PC-3 (cell line): ENCODE measurements at places on chromosomes 7 and 10. TPM values are rescaled to one million over a fixed set of nuclear protein-coding genes. Genes with fewer than 3 reads are reported as not detected.

Gene TMEM254
- total RNA-seq: 53.7 and 68.3 TPM in 2 replicates

Gene MMRN2
- total RNA-seq: 1.9 and 6.7 TPM in 2 replicates

Gene CLIP2
- total RNA-seq: 26.2 and 33.8 TPM in 2 replicates

Gene EBF3
- not detected in 2 replicates for total RNA-seq

Gene BTBD16
- total RNA-seq: not detected in 2 replicates

Gene ASAH2
- total RNA-seq: 0.75 and 14.0 TPM in 2 replicates

Gene LBX1
- not detected in 2 replicates for total RNA-seq

DNA sequence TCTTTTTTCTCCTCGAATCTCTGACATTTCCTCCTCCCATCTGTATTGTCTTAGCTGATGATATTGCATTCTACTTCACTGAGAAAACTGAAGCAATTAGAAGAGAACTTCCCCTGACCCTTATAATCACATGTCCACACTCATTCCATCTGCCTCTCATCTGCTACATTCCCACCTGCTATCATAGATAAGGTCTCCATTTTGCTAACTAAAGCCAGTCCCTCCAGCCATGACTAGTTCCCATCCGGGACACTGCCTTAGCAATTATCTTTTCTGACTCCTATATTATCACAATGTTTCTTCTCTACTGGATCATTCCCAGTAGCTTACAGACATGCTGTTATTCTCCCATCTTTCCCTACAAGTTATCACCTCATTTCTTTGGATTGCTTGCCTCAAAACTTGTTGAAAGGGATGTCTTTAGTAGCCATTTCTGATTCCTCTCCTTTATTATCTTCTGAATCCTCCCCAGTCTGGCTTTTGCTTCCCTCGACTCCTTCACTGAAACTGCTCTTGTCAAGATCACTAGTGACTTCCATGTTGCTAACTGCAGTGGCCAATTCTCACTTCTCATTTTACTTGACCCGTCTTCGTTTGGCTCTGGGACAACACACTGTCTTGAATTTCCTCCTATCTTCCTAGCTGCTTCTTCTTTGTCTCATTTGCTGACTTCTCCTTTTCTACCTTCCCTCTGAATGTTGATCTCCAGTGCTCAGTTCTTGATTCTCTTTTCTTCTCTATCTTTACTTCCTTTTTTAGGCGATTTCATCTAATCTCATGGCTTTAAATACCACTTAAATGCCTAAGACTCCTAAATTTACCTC lies 35.9 kb downstream of the FZD1 start:
- no peaks in the 10 kb centered on the region for H3K36me3 ChIP-seq
- H3K4me3 ChIP-seq: no peak overlapping the region
- no peak for DNase-seq
- peaks cover 32% of the 10 kb centered on the region for H3K27me3 ChIP-seq
- no peak overlapping the region for H3K27ac ChIP-seq

DNA sequence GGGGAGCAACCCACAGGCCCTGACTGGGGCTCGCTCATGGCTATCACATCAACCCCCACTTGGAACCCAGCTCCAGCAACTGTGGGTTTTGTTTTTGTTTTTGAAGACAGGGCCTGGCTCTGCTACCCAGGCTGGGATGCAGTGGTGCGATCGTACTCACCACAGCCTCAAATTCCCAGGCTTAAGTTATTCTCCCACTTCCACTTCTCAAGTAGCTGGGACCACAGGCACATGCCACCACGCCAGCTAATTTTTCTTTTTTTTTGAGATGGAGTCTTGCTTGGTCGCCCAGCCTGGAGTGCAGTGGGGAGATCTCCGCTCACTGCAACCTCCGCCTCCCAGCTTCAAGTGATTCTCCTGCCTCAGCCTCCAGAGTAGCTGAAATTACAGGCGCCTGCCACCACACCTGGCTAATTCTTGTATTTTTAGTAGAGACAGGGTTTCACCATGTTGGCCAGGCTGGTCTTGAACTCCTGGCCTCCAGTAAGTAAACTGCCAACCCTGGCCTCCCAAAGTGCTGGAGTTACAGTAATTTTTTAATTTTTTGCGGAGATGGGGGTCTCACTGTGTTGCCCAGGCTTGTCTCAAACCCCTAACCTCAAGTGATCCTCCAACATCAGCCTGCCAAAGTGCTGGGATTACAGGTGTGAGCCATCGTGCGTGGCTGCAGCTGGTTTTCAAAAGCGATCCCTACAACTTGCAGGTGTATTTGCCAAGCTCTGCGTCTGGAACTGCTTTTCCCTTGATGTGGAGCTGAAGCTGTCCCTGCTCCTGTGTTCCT lies 228.7 kb downstream of the SKIDA1 start:
- no peaks in the 10 kb centered on the region for H3K36me3 ChIP-seq
- no peaks in the 10 kb centered on the region for H3K27me3 ChIP-seq
- H3K4me1 ChIP-seq: peaks cover 14% of the 10 kb centered on the region
- no peak overlapping the region for H3K4me3 ChIP-seq

- H3K4me1 ChIP-seq: no peaks in the 10 kb centered on the region
- H3K4me3 ChIP-seq: no peak overlapping the region
- no peak overlapping the region for H3K27ac ChIP-seq
- no peaks in the 10 kb centered on the region for H3K36me3 ChIP-seq
- DNase-seq: no peak
Observed at GRCh38 chr10:30773501-30773900, 143.9 kb upstream of the LYZL2 start.

- no peak overlapping the region for H3K4me3 ChIP-seq
- DNase-seq: no peak
Observed at GRCh38 chr7:101239951-101240220, 2.3 kb upstream of the CLDN15 start.

DNA sequence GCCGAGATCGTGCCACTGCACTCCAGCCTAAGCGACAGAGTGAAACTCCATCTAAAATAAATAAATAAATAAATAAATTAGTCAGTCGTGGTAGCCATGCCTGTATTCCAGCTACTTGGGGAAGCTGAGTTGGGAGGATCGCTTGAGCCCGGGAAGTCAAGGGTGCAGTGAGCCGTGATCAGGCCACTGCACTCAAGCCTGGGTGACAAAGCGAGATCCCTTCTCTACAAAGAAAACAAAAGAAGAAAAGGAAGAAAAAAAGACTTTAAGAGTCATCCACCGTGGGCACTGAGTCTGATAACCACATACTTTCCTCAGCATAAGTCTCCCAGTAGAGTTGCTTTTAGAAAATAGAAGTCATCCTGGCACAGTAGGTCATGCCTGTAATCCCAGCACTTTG lies 2.6 kb downstream of the TMEM254 start:
- H3K27ac ChIP-seq: no peak overlapping the region
- H3K4me1 ChIP-seq: peaks cover 32% of the 10 kb centered on the region
- H3K4me3 ChIP-seq: no peak overlapping the region
- H3K27me3 ChIP-seq: no peaks in the 10 kb centered on the region
- peaks cover 4% of the 10 kb centered on the region; the same call in 1 of the 2 replicates for H3K36me3 ChIP-seq

DNA sequence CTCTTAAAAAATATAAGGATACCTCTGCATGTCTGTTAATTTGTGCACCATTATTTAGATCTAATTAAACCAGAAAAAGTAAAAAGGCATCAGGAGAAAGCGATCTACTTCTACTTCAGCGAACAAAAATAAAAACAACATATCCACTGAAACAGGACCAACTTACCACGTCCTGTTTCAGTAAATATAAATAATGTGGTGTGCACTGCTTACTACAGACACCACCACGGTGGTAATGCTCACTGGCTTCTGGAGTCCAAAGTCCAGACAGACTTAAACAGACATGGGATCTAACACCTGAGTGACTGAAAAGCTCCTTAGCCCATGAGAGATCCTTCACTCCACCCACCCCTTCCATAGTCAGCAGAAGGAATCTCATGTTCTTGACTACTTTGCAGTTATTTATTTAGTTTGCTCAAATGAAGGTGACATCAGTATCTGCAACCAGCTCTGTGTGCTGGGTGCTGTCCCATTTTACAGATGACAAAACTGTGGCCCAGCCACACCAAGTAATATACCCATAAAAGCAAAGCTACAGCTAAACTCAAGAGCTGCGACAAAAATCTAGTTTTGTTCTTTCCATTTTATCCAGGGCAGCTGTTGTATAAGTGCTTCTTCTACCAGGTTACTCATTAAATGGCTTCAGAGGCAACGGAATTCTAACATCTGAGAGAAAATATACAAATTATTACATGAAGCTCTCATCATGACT lies 62.1 kb upstream of the NCAPG2 start:
- no peaks in the 10 kb centered on the region for H3K4me1 ChIP-seq
- DNase-seq: no peak
- no peak overlapping the region for H3K27ac ChIP-seq
- no peaks in the 10 kb centered on the region for H3K27me3 ChIP-seq

- no peak overlapping the region for H3K4me3 ChIP-seq
- no peak for DNase-seq
- H3K4me1 ChIP-seq: peaks cover 32% of the 10 kb centered on the region
- H3K27me3 ChIP-seq: no peaks in the 10 kb centered on the region
Observed at GRCh38 chr7:101119876-101120275, 7.0 kb upstream of the SERPINE1 start.

DNA sequence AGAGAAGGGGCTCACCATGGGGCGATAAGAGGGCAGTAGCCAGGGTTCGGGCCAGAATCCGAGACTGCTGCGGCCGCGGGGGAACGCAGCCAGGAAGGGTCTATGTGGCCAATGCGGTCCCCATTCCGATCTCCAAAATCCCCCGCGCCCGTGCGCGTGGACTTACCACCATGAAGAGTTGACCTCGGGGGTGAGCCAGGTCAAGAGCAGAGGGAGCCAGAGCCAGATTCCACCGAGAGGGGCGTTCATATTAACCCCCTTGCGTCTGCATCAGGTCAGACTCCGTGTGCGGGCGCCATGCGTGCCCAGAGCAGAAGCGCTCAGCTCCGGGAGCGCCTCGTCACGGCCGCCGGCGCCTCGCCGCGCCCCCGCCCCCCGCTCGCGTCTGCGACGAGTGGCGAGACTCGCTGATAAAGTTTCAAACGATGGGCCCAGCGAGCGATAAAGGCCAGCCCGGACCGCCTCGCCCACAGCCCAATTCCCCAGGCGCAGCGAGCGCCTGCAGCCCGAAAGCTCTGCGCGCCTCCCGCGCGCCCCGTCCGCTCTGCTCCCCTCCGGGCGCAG lies at the start of gene WNT2:
Gene WNT2 (minus strand): TSS at position 318 of the 564 bp plus-strand sequence. CDS start 69 bp downstream, at position 249.
- H3K27ac ChIP-seq: no peak within 1 kb of the TSS
- no peaks in the 10 kb centered on the region for H3K36me3 ChIP-seq
- H3K27me3 ChIP-seq: peaks cover 42% of the 10 kb centered on the region

DNA sequence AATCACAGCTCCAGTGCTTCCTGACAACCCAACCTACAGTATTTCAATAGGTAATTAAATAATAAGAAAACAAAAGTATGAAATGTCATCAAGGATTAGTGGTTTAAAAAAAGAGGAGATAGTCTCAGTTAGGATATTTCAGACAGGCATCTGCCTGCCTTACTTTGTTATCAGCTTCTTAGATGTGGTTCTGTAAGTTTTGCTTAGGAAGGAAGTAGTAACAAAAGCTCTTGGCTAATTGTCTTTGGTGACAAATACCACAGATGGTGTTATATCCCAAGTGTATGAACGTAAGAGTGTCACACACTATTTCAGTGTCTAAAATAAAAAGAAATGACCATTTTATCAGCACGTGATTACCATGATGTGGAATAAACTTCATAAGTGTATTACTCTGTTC lies 9.8 kb upstream of the ACTA2 start:
- H3K27me3 ChIP-seq: no peaks in the 10 kb centered on the region
- no peak for DNase-seq
- no peaks in the 10 kb centered on the region for H3K4me1 ChIP-seq
- H3K4me3 ChIP-seq: no peak overlapping the region
- H3K36me3 ChIP-seq: no peaks in the 10 kb centered on the region
- H3K27ac ChIP-seq: no peak overlapping the region

DNA sequence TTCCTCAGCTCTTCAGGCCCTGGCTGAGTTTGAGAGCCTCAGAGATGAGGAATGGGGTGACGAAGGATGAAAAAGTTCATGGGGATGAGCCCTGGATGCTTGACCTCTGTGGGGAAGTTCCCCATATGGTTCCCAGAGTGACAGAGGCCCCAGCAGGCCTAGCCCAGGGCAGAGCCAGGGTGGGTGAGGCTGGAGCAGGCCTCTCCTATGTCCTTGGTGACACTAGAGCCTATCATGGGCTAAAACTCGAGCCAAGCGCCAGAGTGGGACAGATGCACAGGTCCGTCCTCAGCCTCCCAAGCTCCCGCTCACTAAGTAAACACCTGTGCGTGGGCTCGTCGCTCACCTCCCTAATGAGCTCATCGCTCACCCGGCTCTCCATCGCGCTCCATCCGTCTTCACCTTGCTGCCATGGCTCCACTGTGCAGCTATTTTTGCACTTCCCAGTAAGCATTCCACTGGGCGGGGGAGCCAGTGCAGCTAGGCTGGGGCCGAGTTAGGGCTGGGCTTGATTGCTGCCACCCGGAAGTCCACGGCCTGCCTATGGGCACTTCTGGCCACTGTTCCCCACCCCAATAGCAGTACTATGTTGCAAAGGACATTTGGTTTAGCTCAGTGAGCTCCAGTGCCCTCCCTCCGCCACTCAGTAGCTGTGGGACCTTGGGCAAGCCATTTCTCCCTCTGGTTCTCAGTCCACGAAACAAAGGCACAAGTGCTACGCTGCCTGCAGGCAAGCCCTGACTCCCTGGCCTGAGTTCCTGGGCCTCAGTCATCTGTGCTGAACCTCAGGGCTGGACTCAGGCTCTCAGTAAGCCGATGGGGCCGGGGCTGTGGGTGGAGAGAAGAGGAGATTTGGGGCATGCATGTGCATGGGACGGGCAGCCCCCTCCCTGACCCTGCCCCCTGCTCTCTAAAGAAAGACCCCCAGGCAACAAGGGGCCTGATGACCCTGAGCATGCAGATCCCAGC lies 117.3 kb upstream of the PCBD1 start:
- no peaks in the 10 kb centered on the region for H3K36me3 ChIP-seq
- no peak overlapping the region for H3K4me3 ChIP-seq
- DNase-seq: no peak
- peaks cover 23% of the 10 kb centered on the region for H3K27me3 ChIP-seq
- no peak overlapping the region for H3K27ac ChIP-seq
- H3K4me1 ChIP-seq: peaks cover 12% of the 10 kb centered on the region

- H3K27me3 ChIP-seq: peaks cover 9% of the 10 kb centered on the region; the same call in 1 of the 2 replicates
- peak; percentile 69 for DNase-seq
- no peak overlapping the region for H3K27ac ChIP-seq
- no peak overlapping the region for H3K4me3 ChIP-seq
- no peaks in the 10 kb centered on the region for H3K4me1 ChIP-seq
- H3K36me3 ChIP-seq: no peaks in the 10 kb centered on the region
Observed at GRCh38 chr7:8436965-8437364, 3.6 kb downstream of the NXPH1 start.

DNA sequence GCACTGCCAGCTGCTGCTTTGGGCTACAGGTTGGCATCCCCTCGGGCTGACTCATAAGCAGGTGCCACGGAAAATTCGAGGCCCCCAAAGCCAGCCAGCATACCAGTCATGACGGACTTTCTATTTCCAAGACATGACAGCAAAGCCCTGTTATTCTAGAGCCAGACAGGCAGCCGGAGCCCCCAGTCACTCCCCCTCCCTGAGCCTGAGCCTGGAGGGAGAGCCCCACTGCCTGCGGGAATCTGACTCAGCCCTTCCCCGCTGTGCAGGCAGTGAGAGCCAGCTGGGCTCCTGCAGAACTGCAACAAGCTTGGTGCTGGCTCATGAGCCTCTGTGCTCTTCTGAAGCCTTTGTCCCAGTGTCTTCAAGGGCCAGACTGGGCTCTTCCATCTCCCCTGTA lies 15.8 kb downstream of the BTBD16 start:
- DNase-seq: peak; percentile 42
- H3K36me3 ChIP-seq: no peaks in the 10 kb centered on the region
- peaks cover 8% of the 10 kb centered on the region for H3K4me1 ChIP-seq
- no peak overlapping the region for H3K27ac ChIP-seq
